ENCODE measurements at places on chromosomes 4 and X.

GRCh38 chrX:148049441-148049840, 68.3 kb downstream of the FMR1NB start:
- no peak for DNase-seq

GRCh38 chr4:28444886-28445496, 1584.3 kb downstream of the STIM2 start:
- no peak for DNase-seq

GRCh38 chr4:139672732-139673131, 7.1 kb downstream of the MGST2 start:
- no peak for DNase-seq

- no peak for DNase-seq
Observed at GRCh38 chrX:55522596-55523276, 33.1 kb upstream of the USP51 start.

- no peak for DNase-seq
Observed at GRCh38 chr4:9758641-9759317, 22.7 kb upstream of the DRD5 start.

DNA sequence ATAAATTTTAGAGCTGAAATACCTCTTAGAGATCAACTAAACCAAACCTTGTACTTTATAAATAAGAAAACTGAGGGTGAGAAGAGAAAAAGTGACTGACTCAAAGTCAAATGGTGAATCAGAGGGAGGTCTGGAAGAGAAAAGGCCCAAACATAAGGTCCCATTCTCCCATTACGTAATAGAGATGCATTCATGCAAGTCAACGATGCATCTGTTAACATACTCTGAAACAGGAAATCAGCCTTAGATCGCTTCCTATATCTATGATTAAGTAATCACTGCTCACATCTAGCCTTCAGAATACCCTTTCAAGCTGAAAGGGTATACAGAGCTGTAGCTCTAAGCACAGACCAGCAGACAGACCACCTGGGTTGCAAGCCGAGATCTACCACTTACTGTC, 6.5 kb downstream of the RNF150 start:
- DNase-seq: no peak

DNA sequence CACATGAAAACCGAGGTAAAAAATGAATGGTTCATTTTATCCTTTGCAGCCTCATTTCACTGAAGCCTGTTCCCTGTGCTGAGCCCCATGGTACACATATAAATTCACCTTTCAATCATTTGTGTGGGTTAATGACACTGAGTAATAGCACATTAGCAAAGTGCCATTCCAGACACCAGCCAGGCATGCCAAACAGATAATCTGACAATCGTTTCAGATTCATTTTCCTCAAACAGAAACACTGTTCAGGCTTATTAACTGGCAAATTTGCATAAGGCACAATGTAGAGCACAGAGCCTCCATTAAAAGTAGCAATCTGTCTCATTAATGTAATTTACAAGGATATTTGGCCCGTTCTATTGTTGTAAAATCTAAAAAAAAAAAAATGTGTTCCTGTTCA, 76.2 kb downstream of the UNC5C start:
- no peak for DNase-seq

- DNase-seq: peak; percentile 2
Observed at GRCh38 chrX:34300871-34301270, 168.8 kb upstream of the FAM47A start.

GRCh38 chr4:105979506-105979905, 84.2 kb downstream of the NPNT start:
- DNase-seq: no peak

DNA sequence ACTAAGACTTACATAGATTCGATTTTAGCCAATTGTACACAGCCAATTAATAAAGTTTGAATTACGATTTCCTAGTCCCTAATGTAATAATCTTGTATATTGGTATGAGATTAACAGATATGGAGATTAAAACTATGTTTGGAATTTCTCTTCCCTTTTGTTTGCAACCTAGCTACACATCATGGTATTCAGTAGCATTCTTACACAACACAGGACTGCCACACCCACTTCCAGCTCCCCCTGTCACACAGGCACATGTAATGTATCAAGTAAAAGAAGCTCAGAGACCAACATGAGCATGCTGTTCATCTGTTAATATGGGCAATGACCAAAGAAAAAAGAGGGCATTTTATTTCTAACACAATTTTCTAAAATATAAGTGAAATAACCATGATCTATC, 12.8 kb downstream of the SLC6A14 start:
- DNase-seq: no peak

DNA sequence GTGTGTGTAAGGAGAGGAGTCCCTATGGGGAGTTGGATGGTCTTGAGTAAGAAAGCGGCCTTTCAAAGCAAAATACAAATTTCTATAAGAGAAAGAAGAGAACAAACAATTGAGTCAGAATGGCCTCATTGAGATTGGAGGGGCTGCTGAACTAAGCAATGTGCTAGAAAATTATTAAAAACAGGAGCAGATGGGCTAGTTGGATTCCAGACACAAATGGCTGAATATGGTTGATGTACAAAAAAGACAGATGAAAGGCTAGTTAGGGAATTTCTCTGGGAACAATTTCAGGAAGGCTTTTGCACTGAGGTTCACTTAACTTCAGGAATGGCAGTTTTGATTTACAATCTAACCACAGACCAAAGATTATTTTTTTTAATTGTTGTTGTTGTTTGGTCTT, 1806.8 kb upstream of the TENM3 start:
- DNase-seq: no peak

All from activated naive CD8-positive, alpha-beta T cell treated with anti-CD3 and anti-CD28 coated beads, Interleukin-2, amount 50 U/mL, for 24 hours (primary cell).